ENCODE measurements at places on chromosomes 6 and 20. TPM values are rescaled to one million over a fixed set of nuclear protein-coding genes. Genes with fewer than 3 reads are reported as not detected.

OR2H1 gene
- total RNA-seq, result not detected

DNA sequence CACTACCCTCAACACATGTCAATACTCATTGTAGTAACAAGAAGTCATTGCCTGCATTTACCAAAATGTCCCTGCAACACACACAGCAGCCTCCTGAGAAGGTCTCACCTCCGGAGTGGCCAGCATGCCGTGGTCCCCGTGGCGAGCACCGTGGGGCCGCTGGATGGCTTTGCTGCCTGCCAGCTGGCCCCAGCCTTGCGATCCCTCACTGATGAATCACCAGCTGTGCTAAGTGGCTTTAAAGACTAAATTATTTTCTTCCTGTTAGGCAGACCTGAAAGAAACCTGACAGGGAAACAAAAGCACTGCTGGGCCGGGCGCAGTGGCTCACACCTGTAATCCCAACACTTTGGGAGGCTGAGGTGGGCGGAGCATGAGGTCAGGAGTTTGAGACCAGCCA is 306.7 kb downstream of the CDH4 start:
- no peak overlapping the region for H3K27ac ChIP-seq
- H3K27me3 ChIP-seq, result no peaks in the 10 kb centered on the region
- no peak for DNase-seq
- H3K4me1 ChIP-seq, result no peaks in the 10 kb centered on the region

C20orf96 gene
- 11.1 TPM for total RNA-seq

- no peaks in the 10 kb centered on the region for H3K36me3 ChIP-seq
- H3K4me1 ChIP-seq, result no peaks in the 10 kb centered on the region
- H3K27ac ChIP-seq, result no peak overlapping the region
- H3K4me3 ChIP-seq, result no peak overlapping the region
Observed at GRCh38 chr20:39861381-39861780, 827.7 kb downstream of the MAFB start.

TMEM151B gene
- total RNA-seq, result not detected

GRCh38 chr6:44976677-44977641 is 351.2 kb upstream of the RUNX2 start:
- no peaks in the 10 kb centered on the region for H3K36me3 ChIP-seq
- H3K27ac ChIP-seq, result no peak overlapping the region
- no peaks in the 10 kb centered on the region for H3K4me1 ChIP-seq
- no peaks in the 10 kb centered on the region for H3K27me3 ChIP-seq
- DNase-seq, result no peak

SS18L1 gene
- total RNA-seq, result 12.1 TPM

GLP1R gene
- not detected for total RNA-seq

LPIN3 gene
- 21.4 TPM for total RNA-seq
